Right hindlimb (tissue), 1 donor: ENCODE measurements at places on chromosomes 7 and 10.
A peak's percentile ranks its signal among the peaks of the same experiment; 100 is the strongest.

- peak; percentile 51 for DNase-seq
Measured at GRCh38 chr10:66958466-66958865, 32.6 kb downstream of the LRRTM3 start.

- peak; percentile 55 for DNase-seq
Measured at GRCh38 chr10:55410415-55410885, 609.4 kb upstream of the PCDH15 start.

DNA sequence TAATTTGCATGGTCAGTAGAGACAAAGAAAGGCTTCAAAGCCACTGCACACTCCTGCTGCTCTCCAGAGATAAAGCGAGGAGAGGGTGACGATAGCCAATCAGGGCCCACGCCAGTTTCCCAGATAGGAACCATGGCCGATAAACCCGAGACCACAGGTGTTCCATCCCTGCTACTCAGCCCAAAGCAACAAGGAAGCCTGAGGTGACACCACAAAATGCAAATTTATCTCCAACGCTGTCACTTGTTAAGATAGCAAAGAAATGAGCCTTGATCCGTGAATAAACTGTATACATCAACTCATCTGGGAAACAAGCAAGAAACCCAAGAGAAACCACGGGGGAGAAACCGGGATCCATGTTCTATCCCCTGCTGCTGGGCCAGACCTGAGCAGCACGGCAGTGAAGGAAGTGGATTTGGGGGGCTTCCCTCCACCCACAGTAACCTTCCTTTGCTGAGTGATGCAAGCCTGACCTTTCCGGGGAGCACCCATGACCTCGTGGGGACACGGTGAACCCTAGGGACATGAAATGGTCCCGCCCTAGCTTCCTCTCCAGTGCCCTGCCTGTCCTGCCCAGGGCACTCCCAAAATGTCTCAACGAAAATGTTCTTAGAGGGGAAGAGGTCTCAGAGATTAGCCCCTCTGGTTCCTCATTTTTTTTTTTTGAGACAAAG lies 164.6 kb downstream of the PTPRN2 start:
- DNase-seq: no peak

GRCh38 chr10:118444069-118444468 lies 101.9 kb upstream of the FAM204A start:
- DNase-seq: no peak

DNA sequence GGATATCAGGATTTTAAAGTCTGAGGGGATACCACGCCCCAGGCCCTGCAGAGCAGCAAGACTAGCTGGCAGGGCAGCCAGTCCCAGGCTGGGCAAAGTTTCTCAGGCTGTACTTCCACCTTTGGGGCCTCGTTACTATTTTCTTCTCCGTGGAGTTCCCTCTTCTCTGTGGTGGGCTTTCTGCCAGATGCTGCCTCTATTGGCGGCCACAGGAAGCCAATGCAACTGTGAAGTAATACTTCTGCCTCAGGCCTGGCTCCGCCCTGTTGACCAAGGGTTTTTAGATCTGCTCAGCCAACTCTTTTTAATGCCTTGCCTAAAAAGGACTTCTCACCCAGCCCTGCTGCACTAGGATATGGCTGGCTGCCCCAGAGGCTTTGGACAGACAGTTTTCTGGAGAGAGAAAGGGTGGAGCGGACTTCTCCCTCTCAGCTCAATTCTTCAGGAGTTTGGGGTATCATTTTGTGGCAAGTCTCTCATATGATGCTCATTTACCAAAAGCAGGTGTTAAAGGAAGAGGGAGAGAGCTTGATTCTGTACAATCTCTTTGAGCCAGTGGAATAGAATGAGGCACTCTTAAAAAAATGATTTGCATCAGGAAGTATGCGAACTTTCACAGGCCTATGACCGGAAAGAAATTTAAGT lies 67.4 kb downstream of the HHEX start:
- peak; percentile 75 for DNase-seq

DNA sequence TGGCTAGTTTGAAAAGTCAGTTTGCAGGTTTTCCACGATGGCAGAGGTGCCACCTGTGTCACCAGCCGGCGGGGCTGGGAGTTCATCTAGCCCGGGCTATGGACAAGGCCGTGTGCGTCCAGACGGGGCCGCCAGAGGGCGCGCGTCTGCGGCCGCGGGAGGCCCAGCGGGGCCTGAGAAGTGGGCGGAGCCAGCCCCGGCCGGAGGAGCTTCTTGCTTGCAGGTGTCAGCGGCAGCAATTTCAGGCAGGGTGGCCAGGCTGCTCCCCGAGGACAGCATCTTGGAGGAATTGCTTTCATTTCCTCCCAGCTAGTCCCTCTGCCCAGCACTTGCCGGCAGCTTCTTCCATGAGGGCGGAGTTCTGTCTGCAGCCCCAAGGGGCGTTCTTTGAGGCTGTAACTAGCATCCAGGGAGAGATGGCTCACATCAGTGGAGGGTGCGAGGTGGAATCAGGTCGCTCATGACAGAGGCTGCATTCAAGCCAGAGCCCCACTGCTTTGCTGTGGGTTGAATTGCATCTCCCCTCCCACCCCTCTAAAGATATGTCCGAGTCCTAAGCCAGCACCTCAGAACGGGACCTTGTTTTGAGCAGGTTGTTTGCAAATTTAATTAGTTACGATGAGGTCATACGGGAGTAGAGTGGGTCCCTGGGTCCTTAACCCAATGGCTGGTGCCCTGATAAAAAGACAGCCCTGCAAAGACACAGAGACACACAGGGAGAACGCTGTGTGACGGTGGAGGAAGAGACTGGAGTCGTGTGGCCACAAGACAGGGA lies 85.9 kb upstream of the MKI67 start:
- peak; percentile 87 for DNase-seq

DNA sequence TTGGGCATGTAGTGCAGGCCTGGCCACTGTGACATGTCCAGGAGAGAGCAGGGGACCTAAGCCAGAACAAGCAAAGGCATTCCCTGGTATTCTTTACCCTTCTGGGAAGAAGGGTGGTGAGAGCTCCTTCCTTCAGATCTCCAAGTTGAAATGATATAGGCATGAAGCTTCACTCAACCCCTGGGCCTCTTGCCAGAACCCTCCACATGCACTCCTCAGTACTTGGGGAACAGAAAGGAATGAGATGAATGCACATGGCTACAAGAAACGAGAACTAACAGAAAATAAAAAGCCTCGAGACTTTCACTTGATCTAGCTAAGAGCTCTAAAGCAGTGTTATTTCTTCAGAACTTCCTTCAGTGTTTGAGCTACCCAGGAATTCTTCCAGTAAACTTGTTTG lies 262.2 kb downstream of the ETV1 start:
- no peak for DNase-seq

DNA sequence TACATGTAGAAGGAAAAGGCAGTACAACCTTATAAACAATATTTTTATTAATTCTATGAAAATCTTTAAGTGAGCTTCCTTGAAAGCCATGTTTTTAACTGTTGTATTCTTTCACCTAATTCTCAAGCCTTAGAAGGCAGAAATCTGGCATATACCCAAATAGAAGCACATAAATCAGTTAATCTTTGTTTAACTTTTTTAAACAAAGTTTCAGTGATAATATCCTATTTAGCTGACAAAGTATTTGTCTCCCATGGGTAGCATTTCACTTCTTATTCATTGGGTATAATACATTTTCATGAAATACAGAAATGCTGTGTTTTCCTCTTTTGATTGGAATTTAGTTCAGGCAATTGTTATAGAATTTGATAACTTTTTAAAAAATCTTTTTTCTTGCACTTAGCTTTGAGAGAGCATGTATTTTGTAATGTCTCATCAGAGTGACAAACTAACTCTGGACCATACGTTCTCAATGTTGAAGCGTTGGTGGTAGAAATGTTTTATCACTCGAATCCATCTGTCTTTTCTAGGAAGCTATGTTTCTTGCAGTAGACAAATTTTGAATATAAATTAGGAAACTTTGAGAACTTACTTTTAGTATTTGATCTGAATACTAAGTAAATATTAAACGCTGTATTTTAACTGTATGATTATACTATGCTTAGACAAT lies 78.1 kb downstream of the CREM start:
- no peak for DNase-seq

DNA sequence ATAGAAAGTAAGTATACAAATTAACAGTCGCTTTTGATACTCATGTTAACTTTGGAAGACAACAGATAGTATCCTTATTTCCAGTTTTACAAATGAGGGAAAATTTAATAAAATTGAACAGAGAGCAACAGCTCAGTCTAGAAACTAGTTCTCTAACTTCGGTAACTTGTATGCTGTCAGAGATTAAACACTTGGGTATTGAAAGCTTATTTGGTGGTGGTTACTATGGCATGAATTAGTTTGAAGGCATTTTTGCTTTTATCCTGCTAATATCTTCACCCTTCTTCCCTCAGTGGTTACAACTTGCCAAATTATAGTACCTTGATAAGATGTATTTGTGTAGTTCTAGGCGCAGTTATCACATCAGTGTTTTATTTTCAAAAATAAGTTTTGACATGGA lies 7.2 kb downstream of the WAC start:
- no peak for DNase-seq

DNA sequence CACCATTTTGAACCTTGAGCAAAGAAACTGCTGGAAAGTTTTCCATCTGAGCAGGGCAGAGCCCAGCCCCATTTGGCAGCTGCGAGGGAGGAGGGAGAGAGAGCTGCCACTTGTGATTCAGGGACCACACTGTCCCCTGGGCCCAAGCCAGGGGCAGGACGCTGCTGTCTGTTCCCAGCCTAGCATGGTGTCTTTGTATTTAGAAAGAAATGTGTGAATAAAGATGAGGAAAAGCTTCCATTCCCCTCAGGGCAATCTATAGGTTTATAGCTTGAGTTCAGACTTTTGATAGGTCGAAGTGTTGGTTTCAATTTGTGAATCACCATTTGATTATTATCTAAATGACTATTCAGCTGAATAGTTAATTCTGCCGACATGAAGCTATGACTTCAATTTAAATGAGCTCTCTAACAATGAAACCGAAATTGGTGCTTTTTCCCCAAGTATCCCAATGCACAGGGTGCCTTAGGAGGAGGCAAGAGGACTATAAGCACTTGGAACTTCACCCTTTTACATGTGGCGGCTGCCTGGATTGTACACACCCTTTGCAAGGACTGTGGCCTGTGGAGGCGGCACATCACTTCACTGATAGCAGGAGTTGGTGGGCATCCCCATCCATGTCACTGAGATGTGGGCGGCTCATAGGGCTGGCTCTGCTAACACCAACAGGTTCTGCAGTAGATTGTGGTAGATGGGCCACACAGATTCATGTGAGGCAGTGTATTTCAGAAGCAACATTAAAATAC lies 223.5 kb downstream of the CCDC3 start:
- DNase-seq: no peak

- DNase-seq: no peak
Measured at GRCh38 chr7:15490291-15490690, 71.5 kb downstream of the AGMO start.

- DNase-seq: peak; percentile 65
Measured at GRCh38 chr10:34854147-34854601, 39.1 kb upstream of the PARD3 start.

- DNase-seq: no peak
Measured at GRCh38 chr7:142303650-142304049, 45.8 kb upstream of the PRSS58 start.

GRCh38 chr7:51313738-51314425 lies 2.7 kb downstream of the COBL start:
- no peak for DNase-seq

GRCh38 chr10:2076528-2076927 lies 339.2 kb upstream of the ADARB2 start:
- no peak for DNase-seq

DNA sequence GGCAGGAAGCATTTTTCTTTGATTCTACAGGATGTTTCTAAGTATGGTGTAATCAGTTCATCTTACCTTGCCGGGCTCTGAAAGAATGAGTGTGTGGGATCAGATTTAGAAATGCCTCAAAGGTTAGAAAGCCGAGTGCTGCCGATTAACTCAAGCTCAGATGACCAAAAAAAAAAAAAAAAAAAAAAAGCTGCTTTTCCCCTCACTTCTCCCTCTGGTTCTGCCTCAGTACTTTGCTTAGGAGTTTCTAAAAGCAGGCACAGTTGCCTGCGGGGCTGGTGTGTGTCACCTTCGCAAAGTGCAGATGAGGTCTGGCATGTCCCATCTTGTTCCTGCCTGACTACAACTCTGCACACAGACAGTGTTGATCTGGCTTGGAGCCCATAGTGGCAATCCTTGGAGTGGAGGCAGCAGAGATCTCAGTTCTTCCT lies 47.0 kb downstream of the KIAA1217 start:
- DNase-seq: no peak

DNA sequence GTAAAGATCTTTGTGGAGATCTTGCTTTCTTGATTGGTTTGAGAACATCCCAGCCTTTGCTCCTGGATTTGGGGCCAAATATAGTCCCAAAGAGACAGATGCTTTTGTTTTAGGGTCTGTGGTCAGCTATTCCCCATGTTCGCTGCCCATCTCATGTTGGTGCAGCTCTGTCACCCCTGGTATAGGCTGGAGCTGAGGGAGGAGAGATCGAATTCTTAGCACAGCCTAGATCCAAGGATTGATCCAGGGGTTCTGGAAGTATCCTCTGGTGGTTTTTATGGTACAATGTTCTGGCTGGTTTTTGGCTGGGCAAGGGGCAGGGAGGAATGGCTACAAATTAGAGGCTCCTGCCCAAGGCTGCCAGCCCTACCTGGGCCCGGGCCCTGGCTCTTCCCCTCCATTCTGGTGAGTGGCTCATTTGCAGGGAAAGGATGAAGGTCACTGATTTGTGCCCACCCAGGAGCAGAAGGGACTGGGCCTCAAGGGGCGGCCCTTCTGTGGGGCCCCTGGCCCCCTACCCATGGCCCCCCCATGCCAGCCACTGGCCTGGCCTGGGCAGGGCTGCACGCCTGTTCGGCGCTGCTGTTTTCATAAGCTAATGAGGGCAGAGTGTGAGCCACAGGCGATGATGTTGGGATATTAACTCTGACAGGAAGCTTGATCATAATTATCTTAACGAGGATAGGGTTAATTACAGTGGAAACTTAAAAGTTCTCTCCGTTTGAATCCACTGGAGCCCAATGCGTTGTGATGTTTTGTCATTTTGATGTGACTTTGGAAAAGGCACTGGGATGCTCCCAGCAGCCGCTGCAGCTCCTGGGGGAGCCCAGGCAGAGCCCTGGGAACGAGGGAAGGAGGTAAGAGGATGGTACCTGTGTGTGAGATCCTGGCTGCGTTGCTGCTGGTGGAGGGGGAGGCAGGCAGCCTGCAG lies 600.6 kb downstream of the LRMDA start:
- DNase-seq: no peak

GRCh38 chr7:5634107-5634950 lies 147.1 kb downstream of the RNF216 start:
- peak; percentile 94 for DNase-seq

- DNase-seq: no peak
Measured at GRCh38 chr7:86911659-86912058, 147.8 kb downstream of the ELAPOR2 start.

- no peak for DNase-seq
Measured at GRCh38 chr10:33376976-33377657, 42.6 kb upstream of the NRP1 start.

- DNase-seq: no peak
Measured at GRCh38 chr10:80609331-80609730, 71.6 kb downstream of the SH2D4B start.

- DNase-seq: no peak
Measured at GRCh38 chr7:151880688-151881087, 3.8 kb upstream of the PRKAG2 start.

DNA sequence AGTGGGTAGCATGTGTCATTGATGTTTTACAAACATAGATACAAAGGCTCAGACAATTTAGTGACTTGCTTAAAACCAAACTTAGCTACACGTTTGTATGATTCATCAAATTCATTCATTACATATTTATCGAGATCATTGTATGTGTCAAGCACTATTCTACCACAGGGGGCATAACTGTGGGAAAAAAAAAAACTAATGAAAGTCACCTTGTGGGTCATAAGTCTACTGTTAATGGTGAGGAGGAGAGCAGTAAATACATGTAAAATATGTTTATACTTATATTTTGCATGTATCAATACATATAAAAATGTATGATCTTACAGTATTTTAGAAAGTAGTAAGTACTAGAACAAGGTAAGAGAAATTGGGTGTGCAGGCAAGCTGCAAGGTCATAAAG lies 933.8 kb downstream of the IPMK start:
- no peak for DNase-seq
